ENCODE measurements at places on chromosomes 4 and X.

DNA sequence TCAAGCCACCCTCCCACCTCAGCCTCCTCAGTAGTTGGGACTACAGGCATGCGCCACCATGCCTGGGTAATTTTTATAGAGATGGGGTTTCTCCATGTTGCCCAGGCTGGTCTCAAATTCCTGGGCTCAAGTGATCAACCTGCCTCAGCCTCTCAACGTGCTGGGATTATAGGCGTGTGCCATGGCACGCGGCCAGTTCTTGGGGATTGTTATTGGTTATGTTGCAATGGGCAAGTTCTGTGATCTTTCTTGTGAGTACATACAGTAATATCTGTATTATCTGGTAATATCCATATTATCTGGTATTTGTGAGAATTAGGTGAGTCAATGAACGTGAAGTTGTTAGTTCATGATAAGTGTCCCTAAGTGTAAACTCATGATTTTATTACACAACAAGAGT lies 90.3 kb upstream of the TBL1X start:
- DNase-seq, result no peak

DNA sequence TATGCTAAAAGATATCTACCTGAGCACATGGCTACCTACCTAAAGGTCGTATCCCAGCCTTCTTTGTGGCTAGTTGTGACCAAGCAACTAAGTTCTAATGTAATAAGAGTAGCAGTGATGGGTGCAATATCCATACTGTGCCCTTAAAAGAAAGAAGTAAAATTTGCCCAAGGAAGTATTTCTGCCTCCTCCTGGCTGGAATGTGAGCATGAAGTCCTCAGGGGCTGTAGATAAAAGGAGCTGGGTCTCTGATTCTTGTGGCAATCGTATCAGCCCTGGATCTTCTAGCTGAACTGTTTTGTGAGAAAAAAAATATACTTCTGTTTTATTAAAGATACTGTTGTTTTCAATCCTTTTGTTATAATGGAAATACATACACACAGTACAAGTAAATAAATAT lies 217.4 kb downstream of the GPAT3 start:
- no peak for DNase-seq

- no peak for DNase-seq
Observed at GRCh38 chr4:13268165-13268564, 216.0 kb downstream of the RAB28 start.

DNA sequence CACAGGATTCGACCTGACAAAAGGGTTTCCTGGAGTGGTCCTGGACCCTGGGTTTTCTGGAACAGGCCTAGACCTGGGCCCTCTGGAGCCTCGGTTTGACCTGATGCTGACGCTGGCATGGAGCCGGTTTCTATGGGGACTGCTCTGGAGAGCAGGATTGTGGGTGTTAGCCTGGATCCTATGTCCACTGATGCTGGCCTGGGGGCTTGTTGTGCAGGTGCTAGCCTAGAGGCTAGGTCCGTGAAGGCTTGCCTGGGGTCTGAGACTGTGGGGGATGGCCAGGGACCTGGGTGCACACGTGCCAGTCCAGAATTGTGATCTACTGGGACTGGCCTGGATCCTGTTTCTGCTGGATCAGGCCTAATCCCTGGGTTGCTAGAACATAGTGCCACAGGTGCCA lies 173.1 kb downstream of the TMEM47 start:
- no peak for DNase-seq

GRCh38 chr4:145938618-145939440 lies at the start of gene ZNF827:
Gene ZNF827 (minus strand): TSS chr4:145938823. CDS start chr4:145938407, 416 bp downstream.
- no peak for DNase-seq

GRCh38 chr4:149277705-149278104 lies 537.9 kb downstream of the IQCM start:
- no peak for DNase-seq
